ENCODE measurements at places on chromosomes 1 and 21.

GRCh38 chr1:24536391-24536840, 19.5 kb upstream of the NCMAP start:
- DNase-seq, result peak; percentile 27

DNA sequence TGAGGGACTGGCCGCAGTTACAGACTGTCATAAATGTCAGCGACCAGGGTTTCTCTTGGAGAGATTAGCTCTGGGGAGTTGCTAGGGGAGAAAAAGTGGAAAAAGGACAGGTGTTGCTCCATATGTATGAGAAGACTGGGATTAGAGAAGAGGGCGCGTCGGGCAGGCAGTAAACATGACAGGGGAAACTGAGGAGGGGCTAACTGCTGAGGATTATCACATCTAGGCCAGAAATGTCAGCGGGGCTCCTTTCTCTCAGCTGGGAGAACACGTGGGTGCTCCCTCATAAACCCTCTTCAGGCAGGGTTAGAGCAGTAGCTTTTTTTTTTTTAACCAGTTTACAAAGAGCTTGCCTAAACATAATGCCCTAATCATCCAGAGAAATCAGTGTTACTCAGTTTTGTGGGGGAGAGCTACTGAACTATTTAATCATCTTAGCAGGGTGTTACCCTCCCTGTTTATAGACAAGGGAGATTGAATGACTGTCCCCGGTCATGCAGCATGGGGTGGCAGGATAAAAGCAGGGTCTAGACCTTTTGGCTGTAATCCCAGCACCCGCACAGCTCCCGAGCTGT, 35.2 kb downstream of the ELAPOR1 start:
- no peak for DNase-seq

GRCh38 chr1:170959385-170959784, 24.1 kb downstream of the MROH9 start:
- no peak for DNase-seq

- DNase-seq, result peak; percentile 33
These were observed 25.3 kb upstream of the EFHD2 start for GRCh38 chr1:15384301-15384901.

DNA sequence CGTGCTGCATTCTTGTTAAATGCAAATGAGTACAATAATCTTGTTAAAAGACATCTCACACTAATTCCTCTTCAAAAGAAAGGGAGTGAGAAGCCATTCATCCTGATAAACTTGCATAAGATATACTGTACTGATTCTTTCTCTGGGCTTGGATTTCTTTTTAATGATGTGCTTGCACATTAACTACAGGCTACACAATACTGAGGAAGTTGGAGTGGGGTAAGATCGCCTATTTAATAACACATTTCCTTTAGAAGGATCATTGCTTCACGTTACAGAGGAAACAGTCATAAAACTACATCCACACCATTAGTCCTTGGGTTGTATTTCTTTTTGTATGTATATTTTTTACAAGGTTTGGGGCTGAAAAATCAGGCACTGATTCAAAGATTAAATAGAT, 36.6 kb downstream of the NRIP1 start:
- DNase-seq, result no peak

- DNase-seq, result no peak
These were observed 79.1 kb downstream of the GABPA start for GRCh38 chr21:25813917-25814316.

- no peak for DNase-seq
These were observed 292.8 kb downstream of the PTBP2 start for GRCh38 chr1:97014426-97014825.

DNA sequence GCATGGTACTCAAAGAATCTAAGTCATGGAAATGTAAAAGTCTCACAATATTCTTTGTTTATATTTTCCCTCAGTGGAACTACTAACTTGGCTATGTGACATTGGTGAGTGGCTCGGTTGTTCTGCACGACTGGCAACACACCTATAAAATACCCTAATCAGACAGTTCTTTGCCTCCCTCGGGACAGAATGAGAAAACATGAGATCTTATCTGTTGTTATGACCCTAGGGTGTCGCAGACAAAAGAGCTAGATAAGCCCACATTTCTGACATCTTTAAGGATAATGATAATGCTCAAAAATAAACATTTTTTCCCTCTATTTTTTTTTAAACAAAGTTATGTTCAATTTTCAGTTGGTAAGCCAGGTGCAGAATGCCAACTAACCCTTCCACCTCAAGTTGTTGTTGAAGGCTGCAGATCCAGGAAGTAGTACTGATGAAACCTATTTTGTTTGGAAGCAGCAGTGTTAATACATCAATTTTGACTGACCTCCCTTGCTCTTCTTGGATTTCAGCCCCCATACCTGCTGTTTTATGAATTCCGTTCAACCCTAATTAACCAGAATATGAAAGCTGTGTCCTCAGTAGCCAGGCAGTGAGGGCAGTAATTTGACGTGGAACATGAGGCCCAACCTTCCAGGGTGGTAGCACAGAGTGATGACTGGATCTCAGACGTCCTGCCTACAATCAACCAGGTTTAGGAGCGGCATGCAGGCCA, 108.7 kb upstream of the DUSP10 start:
- no peak for DNase-seq

DNA sequence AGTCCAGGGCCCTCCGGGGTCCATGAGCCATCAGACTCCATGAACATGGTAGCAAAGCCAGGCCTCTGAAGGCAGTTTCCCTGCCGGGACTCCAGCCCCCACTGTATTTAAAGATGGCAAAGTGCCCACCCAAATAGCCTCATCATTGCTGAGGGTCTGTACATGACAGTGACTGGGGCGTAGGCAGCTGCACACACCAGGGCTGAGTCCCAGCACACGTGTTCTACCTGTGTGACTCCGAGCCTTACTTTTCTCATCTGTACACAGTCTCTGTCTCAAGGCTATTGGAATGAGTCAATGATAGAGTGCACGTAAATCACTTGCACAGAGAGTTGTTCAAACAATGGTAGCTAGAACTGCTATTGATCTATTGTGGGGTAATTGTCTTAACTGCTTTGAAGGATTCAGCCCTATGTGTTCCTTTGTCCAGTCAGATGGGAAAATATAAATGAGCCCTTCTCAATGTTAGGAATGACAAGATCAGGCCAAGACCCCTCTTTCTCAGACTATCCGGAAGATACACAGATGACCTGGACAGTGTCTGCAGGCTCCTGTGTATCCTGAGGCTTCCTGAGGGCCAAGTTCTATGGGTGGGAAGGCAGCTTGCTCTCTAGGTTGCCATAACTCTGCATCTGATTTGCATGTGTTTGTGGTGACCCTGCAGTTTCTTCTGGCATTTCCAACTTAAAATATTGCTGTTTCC, 48.9 kb downstream of the RASSF5 start:
- no peak for DNase-seq

GRCh38 chr1:159823406-159823805, 3.3 kb upstream of the SLAMF8 start:
- no peak for DNase-seq

DNA sequence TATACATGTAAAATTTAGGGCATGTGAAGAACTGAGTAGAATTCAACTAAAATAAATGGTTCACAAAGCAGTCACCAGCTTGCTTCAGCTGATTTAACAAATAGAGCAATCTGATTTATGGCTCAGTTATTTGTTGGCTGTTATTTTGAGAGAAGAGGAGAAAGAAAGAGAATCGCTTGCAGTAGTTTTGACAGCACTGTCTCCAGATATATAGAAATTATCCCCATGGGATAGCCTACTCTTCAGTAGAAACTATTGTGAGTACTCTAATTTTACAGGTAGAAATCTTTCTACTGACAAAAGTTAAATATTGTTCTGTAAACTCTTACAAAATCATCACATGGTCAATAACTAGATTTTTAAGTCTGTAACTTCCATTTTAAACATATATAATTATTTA, 1098.2 kb downstream of the MRPL39 start:
- DNase-seq, result no peak

DNA sequence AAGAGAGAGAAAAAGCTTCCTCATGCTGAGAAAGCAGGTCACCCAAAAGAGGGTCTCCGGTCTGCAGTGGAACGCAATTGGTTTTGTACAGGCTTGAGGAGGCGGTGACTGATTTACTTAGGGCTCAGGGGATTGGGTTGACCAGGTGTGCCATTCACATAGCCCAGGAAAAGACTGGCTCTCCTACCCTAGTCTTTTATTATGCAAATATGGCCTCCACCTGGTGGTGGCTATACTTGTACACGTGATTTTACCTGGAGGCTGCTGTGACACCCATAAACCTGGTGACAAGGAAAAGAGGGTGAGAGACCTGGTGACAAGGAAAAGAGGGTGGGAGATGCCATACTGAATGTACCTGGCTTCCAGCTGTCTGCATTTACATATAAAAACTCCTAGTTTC, 49.9 kb downstream of the DNTTIP2 start:
- DNase-seq, result no peak

- DNase-seq, result no peak
These were observed 312.0 kb upstream of the TMPRSS15 start for GRCh38 chr21:18715606-18716005.

DNA sequence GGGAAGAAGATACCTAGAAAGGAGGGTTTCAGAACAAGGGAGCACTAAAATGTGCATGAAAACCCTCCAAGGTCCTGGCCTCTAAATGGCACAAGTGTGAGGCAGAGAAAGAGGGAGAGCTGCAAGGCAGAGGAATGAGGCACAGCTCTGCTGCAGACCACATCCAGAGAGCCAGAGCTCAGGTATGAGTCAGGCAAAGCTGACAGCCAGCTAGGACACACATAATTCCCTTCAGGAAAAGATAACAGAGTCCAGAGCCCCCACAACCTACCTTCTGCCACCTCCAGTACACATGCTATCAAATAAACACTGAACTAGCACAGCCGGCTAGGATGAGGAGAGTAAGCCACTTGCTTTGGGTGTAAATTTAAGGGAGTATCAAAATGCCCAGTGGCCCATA, 62.2 kb downstream of the HSF2BP start:
- no peak for DNase-seq

DNA sequence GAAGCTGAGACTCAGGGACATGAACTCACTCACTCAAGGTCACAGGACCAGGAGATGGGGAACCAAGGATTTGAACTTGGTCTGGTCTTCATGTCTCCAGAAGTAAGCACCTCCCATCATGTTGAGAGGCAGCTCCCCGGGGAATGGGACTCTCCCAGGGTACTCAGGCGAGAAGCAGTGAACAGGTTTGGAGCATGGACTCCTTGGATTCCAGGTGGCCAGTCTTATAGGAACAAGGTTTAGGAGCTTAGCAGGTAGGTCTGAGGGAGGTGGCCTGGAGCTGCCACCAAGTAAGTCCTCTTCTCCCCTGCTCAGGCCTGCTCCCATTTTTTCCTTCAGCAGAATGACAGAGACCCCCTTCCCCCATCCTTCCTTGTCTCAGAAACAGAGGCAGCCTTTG, 14.9 kb upstream of the ARHGEF10L start:
- no peak for DNase-seq

DNA sequence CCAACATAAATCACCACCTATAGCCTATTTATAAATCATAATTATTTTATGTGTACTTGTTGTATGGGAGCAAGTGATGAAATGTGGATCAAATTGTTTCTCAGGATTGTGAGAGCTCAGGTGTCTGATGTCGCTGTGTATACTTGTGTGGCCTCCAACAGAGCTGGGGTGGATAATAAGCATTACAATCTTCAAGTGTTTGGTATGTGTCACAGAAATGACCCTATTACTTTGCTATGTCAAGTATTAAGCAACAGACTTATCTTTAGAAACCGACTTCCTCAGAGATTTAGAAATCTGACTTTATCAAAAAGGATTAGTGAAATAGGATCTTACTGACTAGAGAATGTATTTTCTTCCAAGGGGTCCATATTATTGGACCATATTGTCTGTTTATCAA, 280.9 kb downstream of the TPR start:
- DNase-seq, result no peak

DNA sequence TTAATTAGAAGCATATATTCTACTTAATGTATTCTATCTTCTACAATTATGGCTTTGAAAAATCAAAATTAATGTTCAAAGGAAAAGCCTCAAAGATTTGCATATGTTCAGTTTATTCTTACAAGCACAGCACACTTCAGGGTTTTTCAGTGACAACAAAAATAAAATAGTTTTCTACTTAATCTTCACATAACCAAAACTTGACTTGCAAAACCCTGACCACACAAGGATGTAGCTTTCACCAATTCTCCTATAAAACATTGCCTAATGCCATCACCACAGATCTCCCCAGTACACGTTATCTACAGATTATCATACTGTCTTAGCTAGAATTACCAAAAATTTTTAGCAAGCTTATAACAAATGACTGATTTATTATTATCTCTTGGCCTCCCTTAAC, 23.3 kb downstream of the LPAR3 start:
- DNase-seq, result no peak

DNA sequence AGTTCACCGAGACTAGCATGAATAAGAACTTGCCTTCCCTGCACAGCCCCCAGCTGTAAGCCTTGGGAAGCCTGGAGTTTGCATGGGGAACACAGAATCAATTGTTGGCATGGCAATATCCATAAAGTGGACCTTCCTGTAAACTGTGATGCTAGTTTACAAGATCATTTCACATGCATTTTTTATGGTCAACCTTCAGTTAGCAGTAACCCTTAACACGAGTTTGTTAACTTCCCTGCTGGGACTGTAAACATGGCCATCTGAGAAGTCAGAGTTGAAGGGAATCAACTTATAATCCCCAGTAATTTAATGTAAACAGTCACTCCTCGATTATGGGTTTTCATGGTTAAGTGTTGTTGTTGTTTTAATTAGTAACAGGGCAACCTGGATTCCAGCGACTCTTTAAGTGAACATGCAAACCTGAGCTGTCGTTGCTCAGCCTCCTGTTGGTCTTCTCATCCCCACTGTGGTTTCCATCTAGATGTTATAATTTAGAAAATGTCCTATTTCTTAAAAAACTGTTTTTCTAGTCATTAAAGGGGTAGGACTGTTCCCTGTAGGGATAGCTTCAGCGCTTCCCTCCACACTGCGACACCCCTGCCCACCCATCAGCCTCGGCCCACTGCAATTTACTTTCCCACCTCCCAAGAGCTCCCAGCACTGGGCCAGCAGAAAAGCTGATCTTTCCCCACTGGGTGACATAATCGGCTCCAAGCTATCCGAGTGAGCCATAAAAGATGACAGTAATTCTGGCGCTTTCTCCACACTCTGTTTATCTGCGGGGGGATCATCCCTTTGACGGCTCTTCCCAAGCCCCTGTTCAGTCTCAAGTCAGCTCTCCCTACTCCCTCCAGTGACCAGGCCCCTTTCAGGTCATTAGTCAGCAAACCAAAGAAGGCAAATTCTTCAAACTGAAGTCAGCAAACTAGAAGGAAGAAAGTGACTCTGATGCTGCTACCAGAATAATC, 107.6 kb upstream of the IPO9 start:
- DNase-seq, result peak; percentile 19

Data from femur (tissue), 1 donor.